NAMALWA (cell line): ENCODE measurements at places on chromosomes 7 and 10.
A peak's percentile ranks its signal among the peaks of the same experiment; 100 is the strongest.

DNA sequence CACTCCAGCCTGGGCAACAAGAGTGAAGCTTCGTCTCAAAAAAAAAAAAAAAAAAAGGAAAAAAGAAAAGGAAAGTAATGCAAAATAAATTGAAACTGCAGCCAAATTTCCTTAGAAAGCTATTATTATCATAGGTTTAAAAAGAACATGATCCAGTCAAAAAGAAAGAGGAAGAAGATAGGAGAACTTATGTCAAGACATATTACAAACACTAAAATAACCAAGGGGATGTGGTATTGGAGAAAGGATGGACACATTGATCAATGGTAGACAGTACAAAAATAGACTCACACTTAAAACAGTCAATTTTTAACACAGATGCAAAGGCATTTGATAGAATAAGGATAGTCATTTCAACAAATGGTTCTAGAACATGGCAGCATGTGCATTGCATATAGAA, 27.3 kb upstream of the PFKP start:
- no peak for DNase-seq

DNA sequence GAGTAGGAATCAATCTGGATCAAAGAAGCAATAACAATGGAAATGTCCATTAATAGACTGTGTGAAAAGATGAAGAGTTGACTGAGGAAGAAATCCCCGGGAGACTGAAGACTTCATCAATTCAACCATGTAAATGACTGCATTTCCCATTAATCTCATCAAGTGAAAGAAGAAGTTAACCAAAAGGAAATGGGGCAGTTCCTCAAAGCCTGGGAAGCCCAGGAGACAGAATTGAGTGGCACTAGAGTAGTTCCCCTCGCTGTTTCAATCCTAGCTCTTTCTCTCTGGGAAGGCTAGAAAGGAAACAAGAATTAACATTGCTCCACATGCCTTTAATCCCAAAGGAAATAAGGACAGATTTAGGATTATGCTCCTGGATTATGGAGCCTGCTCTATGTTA, 4.8 kb upstream of the OR6V1 start:
- no peak for DNase-seq

GRCh38 chr7:859359-860030, 16.9 kb upstream of the GET4 start:
- no peak for DNase-seq

- DNase-seq = no peak
Observed at GRCh38 chr7:113639221-113639620, 279.6 kb downstream of the PPP1R3A start.

DNA sequence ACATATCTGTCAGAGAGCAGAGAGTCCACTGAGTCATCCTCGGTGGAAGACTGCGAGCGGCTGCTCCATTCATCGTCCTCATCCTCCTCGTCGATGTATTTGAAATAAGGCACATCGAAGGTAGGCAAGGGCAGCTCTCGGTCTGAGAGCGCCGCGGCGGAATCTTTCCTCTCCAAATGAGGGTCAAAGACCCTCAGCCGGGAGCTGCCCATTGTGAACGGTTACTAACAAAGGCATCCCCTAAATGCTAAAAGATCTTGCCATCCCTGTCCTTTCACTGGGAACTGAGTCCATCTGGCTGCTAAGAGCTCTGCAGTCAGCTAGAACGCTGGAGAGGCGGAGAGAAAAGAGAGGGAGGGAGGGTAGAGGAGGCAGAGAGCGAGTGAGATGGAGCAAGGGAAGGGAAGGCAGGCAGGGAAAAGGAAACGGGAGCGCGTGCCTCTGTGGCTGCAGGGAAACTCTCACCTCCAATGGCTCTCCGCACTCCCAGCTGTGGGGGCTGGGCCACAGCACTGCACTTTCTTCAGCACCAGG, 163.4 kb downstream of the RAPGEF5 start:
- no peak for DNase-seq

DNA sequence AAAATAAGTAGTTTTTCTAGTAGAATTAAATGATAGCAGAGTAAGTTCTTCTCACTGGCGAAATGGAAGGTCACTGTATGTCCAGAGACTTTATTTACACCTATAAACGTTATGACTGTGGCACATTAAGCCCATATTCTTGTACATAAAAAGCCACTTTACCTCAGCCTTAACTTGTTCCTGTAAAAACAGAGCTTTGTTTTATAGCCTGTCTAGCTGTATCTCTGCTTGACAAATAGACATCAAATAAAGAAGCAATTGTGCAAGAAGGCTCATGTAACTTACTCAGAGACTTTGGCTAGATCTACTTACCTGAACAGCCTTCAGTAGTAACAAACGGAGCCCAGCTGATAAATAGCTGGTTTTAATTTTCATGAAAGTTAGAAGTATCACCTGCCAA, 324.1 kb upstream of the BMPER start:
- no peak for DNase-seq

- DNase-seq = no peak
Observed at GRCh38 chr10:80493522-80494051, 39.5 kb downstream of the TSPAN14 start.

GRCh38 chr10:120666308-120666707, 184.9 kb upstream of the WDR11 start:
- DNase-seq = no peak

GRCh38 chr10:88213065-88213605, 349.7 kb downstream of the PTEN start:
- no peak for DNase-seq

DNA sequence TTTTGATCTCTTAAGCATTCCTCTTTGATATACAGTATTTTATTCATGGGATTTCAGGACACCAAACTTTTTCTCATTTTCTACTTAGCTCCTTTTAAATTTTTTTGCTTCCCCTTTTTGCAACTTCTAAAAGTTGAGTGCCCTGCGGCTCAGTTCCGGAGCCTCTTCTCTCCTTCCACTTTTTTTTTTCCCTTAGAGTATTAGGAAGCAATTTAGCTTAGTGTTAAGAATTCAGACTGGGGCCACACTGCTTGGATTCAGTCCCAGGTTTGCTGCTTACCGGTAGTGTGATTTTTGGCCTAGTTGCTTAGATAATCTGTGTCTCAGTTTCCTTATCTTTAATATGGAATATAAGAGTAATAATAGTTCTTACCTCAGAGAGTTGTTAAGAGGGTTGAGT, 3.4 kb downstream of the STAM start:
- DNase-seq = no peak

- DNase-seq = no peak
Observed at GRCh38 chr10:104577163-104577562, 63.9 kb upstream of the SORCS3 start.

GRCh38 chr10:3473271-3473670, 300.7 kb upstream of the PITRM1 start:
- no peak for DNase-seq

- DNase-seq = no peak
Observed at GRCh38 chr7:128191136-128191844, 49.8 kb upstream of the LEP start.

- DNase-seq = no peak
Observed at GRCh38 chr10:131187274-131187673, 124.2 kb downstream of the TCERG1L start.

DNA sequence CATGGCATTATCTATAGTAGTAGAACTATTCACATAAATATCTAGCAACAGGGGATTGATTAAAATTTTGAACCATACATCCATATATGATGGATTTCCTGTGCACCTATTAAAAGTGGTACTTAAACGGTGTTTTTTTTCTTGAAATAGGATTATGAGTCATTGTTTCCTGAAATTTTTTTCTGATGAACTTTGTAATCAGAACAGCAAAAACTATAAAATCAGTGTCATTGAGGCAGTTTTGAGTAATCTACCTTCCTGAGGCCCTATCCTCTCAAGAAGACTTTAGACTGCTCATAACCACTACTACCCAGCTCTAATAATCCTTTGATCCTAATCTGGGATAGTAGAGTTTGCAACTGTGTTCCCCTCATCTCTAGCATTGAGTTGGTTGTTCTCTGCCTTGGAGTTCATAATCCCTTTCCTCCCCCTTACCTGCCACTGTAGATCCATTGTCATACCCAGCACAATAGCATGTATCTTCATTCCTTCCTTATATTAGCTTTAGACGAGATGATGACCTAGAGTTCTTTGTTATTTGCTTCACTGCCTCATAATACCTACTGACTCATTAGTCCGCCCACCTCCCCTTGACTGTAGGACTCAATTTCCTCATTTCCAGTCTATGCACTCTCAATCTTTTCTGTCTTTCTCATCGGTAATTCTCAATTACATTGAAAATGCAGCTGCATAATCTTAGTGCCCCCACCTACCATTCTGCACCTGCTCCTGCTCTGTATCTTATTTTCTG, 133.4 kb downstream of the LRRC4 start:
- no peak for DNase-seq

DNA sequence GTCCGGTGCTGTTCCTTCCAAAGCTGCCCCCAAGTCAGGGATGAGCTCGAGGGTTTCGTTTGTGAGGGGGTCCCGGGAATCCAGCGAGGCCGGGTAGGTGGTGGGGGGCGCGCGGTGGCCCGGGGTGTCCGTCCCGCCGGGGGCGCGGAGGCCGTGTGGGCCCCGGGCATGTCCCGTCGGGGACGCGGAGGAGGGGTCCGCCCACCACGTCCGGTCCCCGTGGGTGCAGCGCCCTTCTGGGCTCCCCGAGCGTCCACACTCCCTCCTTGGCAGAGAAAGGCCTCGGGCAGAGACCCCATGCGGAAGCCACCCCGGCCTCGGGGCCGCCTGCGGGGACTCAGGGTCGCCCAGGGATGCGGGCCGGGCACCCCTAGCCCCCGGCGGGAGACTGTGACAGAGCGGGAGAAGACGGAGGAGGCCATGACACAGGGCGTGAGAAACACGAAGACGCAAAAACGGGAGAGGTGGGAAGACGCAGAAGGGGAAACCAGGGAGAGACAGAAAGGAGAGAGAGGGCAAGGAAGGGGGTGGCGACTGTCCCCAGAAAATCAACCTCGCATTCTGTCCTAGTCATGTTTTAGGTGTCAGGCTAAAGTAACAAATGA, 640 bp upstream of the ZNF425 start:
- DNase-seq = peak; percentile 70

GRCh38 chr7:143492043-143492471, 14.4 kb downstream of the TAS2R41 start:
- DNase-seq = no peak

DNA sequence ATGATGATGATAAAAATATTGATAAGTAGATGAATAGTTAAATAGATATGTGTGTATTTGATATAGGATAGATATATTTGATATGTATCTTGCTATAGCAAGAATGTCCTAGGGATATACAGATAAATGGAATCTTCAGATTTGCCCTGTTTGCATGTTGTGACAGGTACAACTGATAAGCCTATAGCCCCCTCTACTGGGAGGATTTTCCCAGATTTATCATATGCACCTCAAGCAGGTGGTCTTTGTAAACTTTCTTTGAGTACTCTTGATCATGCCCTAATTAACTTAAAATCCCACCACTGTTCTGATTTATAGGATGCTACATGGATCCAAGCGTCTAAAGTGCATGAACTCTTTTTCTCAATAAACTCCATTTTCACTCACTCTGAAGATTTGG, 1050.7 kb downstream of the SORCS3 start:
- peak; percentile 41 for DNase-seq

GRCh38 chr10:98833542-98833941, 386.8 kb upstream of the HPS1 start:
- no peak for DNase-seq

DNA sequence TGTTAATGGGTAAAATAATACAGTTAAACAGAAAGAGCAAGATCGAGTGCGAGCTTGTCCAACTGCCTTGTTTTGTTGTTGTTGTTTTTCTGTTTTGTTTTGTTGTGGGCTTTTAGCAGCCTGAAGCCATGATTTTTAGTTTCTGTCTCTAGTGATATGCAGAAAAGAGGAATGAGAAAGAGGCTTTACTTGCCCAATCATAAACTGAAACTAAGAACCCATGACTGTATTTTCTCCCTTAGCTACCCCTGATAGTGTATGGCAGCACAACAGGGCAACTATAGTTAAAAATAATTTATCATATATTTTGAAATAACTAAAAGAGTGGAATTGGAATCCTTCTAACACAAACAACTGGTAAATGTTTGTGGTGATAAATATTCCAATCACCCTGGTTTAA, 493.9 kb downstream of the GLRX3 start:
- DNase-seq = no peak
